ENCODE measurements at places on chromosomes 6 and 20.

GRCh38 chr6:148226284-148226683 lies 116.4 kb upstream of the SASH1 start:
- DNase-seq = no peak

GRCh38 chr6:159169557-159170332 lies 545 bp downstream of the FNDC1 start:
- DNase-seq = peak; percentile 47

- DNase-seq = peak; percentile 52
Observed at GRCh38 chr20:2006452-2007361, 12.8 kb upstream of the PDYN start.

GRCh38 chr20:10531848-10532247 lies 96.7 kb downstream of the SLX4IP start:
- DNase-seq = no peak

Data from activated naive CD4-positive, alpha-beta T cell treated with anti-CD3 and anti-CD28 coated beads, Interleukin-2, amount 10 ng/mL, durations not matched to agents 7 days and 5 days (primary cell).